ENCODE measurements at places on chromosomes 11 and 22.

DNA sequence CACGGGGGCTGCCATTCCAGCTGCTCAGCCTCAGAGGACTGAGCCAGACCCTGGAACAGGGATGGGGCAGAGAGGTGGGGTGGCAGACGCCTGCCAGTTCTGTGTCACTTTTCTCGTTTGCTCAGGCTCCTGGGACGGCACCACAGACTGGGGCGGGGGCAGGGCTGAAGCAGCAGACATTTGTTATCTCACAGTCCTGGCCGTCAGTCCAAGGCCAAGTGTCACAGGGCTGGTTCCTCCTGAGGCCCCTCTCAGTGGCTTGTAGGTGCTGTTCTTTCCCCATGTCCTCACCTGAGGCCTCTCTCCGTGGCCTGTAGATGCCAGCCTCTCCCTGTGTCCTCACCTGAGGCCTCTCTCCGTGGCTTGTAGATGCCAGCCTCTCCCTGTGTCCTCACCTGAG, 24.7 kb downstream of the TPCN2 start:
- no peak for DNase-seq

GRCh38 chr22:26570115-26570514, 19.8 kb downstream of the TPST2 start:
- no peak for DNase-seq

GRCh38 chr11:30143098-30143705, 87.6 kb upstream of the FSHB start:
- DNase-seq, result no peak

DNA sequence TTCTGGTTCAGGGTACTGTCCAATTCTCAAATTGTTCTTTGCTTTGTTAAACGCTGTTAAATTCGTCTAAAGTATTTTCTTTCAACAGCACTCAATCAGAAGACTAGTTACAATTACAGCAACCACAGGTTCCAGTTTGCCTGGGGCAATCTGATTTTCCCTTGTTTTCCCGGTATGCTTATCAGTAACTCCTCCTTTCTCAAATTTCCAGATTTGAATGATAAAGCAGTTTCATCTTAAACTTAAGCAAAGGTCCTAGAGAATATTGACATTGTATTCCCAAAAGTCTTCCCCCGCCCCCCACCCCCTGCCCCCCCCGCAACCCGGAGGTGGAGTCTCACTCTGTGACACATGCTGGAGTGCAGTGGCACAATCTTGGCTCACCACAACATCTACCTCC, 10.5 kb upstream of the USP28 start:
- DNase-seq, result no peak

DNA sequence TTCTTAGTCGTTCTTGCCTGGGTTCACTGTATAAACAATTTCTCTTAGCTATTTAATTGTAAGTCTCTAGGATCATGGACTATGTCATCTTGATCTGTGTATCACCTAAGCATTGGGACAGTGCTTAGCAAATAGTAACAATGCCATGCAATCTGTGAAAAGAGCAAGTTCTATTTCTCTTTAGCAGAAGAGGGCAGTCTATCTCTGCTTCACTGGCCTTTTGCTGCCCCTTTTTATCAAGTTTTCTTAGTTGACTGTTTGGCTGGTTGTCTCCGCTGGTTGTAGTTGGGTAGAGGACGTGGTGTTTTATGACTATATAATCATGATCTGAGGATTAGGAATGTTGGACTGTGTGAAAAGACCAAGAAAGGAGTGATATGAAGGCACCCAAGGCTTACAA, 315.0 kb downstream of the JRKL start:
- no peak for DNase-seq

DNA sequence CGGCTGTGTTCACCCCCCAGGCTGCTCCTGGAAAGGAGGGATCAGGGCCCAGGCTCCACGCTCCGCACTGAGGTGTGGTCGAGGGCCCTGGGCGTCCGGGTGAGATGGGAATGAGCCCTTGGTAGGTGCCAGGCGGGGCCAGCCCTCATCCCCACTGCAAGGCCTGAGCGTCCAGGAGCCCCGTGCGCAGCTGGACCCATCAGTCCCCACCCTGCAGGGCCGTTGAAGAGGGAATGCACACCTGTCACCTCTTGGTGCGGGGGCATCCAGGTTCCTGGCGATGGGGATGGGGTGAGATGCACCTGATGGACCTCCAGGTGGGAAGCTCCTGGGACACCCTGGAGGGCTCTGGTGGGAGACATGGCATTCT, 72.2 kb downstream of the KCNQ1 start:
- DNase-seq, result no peak
